GM19239 (cell line): ENCODE measurements at places on chromosomes 7 and 10.

DNA sequence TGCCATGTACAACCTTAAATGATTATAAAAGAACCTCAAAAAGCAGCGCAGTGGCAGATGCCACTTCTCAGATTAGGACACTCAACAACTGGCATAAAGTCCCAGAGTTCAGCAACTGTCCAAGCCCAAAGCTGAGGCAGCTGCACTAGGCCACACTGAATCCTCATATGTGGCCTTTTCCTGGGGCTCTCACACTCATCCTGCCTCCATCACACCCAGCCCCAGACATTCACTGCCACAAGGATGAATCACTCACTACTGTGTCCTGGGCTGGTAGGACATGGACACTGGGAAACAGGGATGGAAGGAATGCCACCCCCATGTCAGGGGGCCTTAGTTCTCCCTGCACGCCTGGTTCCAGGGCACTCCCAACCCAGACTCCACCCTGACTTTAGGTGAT, 547.7 kb downstream of the TNS3 start:
- no peak for DNase-seq

DNA sequence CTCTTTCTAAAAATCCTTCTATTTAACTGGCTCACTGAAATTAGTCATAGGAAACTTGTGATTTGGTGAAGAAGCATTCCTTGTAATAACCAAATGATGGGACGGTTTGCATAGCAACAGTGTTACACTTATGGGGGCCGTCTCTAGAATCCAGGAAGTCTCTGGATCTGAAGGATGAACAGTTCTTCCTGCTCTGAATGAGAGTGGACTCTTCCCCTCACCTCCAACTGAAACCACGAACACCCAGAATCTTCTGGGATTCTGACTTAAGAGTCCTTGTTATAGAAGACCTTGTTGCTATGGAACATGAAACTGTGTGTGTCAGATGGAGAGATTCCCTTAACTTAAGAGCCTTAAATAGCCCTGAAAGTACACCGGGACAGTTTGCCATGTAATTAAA, 23.2 kb downstream of the NOLC1 start:
- DNase-seq = no peak

GRCh38 chr10:130848855-130849254, 462.7 kb downstream of the TCERG1L start:
- no peak for DNase-seq

DNA sequence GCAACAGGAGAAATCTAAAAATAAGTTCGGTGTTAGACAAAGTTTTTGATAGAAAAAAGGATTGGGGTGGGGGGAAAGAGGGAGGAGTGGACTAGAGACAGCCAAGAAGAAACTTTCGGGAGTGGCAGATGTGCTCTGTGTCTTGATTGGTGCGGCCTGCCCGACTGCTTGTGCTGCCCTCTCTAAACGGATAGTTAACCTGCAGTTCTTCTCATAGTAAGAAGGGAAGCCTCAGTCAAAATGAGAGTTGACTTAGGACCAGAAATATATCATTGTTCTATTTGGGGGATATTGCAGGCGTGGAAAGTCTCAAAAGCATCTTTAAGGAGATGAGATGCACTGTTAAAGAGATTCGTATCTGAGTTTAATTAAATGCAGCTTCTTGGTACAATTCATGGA, 39.3 kb downstream of the UBE3C start:
- no peak for DNase-seq

DNA sequence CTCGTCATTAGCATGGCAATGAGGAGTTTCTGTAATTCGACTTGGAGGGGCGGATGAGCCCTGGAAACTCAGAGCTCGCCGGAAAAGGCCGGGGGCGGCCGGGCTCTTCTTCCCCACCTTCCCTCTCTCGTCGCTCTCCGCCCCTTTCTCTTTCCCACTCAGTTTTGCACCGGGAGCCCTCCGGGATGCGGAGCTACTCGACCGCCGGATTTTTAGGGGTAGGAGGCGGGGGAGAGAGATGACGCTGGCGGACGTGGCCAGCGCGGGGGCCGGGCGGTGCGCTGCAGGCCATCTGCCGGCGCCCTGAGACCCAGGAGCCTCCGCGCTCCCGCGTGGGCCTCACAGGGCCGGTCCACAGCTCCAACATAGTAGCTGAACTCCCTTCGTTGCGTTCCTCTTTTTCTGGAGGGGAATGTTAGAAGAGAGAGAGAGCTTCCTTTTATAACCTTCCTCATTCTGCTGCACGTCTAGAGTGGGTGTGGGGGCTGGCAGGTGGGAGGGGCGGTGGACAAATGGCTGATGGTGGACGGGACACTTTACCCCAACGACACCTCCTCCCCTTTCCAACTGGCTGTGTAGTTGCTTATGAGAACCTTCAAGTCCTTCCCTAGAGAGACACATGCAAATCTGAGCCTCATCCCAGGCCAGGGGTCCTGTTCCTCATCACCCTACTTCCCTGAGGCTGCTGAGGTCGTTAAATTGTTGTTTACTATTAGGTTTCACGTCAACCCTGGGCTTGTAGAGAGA, 1.1 kb upstream of the HOXA1 start:
- no peak for DNase-seq

- peak; percentile 38 for DNase-seq
Measured at GRCh38 chr7:155643804-155644177, 670 bp upstream of the RBM33 start.

- no peak for DNase-seq
Measured at GRCh38 chr10:6382081-6382480, 179.3 kb downstream of the PFKFB3 start.

GRCh38 chr10:119742947-119743648, 17.2 kb downstream of the INPP5F start:
- DNase-seq = no peak

DNA sequence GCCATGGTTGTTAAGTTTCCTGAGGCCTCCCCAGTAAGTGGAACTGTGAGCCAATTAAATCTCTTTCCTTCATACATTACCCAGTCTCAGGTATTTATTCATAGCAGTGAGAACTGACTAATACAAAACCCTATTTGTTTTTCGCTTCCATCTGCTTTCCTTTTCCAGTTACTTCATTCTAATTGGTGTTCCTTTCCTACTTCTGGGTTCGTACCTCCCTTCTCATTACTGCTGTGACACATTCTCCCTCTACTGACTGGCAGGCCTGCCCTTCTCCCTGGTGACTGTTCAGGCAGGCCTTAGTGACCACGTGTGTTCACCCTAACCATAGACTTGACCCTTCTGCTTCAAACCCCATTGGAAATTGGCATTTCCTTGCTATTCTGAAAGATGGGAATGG, 37.7 kb downstream of the MTURN start:
- DNase-seq = no peak

DNA sequence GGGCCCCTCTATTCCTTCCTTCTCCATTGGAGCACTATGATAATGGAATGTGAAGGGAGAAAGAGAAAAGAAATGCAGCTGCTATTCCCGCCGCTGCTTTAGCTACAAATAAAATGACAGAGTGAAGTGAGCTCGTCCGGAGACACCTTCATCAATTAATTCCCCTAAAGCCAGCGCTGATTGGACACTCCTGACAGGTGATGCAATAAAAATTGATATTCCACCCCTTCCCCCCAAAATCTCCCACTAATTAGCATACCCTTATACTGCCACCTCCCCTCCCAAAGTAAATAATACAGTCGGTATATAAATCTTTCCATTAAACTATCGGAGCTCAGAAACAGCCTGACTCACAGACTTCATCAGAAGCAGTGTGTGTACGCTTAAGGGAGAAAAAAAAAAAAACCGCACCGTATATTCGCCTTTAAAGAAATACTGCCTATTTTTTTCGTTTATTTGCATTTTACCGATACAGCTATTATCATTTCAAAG, 7.3 kb downstream of the SKIDA1 start:
- DNase-seq = no peak

DNA sequence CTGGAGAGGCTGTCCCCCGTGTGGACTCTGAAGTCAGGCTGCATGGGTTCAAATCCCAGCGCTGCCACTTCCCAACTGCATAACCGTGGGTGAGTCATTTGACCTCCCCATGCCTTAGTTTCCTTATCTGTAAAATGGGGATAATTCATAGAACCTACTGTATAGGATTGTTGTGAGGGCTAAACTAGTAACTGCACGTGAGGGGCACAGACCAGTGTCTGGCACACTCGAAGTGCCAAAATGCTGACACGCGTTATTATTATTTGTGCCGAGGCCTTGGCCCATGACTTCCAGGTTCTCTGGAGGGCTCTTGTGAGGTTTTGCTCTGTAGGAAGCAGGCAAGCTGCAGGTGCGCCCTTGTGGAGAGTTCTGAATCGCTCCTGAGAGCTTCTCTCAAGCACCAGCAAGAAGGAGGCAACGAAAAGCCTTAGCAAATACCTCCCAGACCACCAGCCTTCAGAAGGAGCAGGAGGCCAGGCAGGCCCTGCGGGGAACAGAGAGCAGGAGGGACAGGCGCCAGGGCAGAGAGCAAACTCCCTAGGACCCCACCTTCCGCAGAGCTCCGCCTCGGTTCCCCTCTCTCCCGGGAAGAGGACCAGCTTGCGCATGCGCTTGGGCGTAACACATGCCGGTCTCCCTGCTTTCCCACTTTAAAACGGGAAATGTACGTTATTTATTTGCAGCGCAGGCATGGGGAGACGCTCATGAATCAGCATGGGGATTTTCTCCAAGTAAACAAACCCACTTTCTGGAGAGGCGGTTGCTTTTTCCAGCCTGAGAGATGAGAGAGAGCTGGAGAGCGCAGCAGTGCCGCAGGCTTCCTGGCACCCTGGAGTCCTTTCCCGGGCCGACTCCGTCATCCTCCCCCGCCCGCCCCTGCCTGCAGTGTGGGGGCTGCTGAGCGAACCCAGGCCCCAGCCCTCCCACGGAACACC, 39.6 kb downstream of the SORCS3 start:
- no peak for DNase-seq

- no peak for DNase-seq
Measured at GRCh38 chr7:158164101-158165095, 423.2 kb downstream of the PTPRN2 start.

- peak; percentile 10 for DNase-seq
Measured at GRCh38 chr7:69651101-69651590, 52.9 kb downstream of the AUTS2 start.

- no peak for DNase-seq
Measured at GRCh38 chr7:133549633-133550032, 296.8 kb downstream of the EXOC4 start.

- no peak for DNase-seq
Measured at GRCh38 chr7:15461576-15461975, 100.2 kb downstream of the AGMO start.

DNA sequence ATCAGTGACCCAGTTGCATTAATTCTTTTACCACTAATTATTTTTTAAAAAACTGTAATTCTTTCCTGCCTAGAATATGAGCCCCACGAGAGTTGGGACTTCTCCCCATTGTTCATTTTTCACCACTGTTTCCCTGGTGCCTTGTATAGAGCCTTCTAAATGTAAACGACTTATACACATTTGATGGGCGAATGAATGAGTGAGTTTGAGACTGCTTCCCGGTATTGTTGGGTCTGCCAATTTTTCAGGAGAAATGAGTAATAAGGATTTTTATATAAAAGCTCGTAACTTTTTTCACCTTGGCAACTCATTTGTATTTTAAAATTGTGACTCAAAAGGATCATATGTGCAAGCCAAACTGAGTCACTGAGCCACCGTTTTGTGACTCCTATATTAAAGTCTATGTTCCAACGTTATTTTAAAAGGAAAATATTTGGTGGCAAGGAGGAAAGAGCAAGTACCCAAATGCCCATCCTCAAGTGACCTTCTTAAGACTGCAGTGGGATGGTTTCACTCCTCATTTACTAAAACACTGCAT, 621.3 kb downstream of the KCNMA1 start:
- DNase-seq = no peak

- DNase-seq = no peak
Measured at GRCh38 chr7:121798896-121799295, 74.1 kb upstream of the PTPRZ1 start.

DNA sequence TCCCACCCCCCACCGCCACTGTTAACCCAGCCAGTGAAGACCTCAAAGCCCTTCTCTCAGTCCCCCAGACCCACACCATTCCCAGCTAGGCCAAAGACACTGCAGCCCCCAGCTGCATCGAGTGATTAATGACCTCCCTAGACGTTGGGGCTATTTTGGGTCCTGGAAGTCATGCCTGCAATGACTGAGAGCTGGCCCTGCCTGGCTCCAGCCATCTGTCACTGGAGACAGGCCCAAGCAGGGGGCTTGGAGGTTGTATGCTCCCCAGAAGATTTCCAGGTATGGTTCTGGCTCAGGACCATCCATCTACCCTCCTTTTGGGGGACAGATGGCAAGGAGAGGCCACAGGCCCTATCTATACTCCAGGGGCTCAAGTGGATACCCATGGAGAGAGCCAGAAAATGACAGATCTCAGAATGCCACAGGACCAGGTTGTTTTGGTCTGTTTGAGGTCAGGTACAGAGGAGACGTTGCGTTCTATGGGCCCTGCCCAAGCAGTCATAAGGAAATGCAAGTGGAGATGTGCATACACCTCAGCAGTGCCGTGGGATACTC, 5.1 kb downstream of the KCNIP2 start:
- no peak for DNase-seq

DNA sequence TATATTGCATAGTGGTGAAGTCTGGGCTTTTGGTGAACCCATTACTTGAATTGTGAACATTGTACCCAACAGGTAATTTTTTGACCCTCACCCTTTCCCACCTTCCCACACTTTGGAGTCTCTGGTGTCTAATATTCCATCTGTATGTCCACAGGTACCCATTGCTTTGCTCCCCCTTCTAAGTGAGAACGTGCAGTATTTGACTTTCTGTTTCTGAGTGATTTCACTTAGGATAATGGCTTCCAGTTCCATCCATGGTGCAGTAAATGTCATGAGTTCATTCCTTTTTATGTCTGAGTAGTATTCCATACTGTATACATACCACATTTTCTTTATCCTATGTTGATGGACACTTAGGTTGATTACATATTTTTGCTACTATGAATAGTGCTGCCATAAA, 91.5 kb upstream of the KIF5B start:
- no peak for DNase-seq

GRCh38 chr10:88232029-88232895, 350.9 kb downstream of the RNLS start:
- no peak for DNase-seq

DNA sequence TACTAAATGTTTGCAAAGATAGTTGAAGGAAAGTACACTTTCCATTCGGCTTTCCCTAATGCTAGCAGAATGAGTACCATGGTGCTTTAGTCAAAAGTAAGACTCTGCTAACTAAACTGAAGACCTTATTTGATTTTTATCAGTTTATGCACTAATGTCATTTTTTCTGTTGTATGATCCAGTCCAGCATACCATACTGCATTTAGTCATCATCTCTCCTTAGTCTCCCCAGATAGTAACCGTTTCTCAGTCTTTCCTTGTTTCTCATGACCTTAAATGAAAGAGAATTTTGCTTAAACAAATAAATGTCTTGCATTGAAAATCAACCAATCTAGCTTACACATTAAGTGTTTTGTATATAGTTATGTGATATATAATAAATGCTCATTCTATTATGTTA, 529.5 kb upstream of the SEMA3D start:
- no peak for DNase-seq

GRCh38 chr10:102421507-102421756, 796 bp downstream of the FBXL15 start:
- no peak for DNase-seq

GRCh38 chr7:6165521-6166320, 106.7 kb downstream of the CYTH3 start:
- no peak for DNase-seq
